A673 (cell line): ENCODE measurements at places on chromosomes 2 and 18.

GRCh38 chr2:174059884-174060244 lies 94.7 kb upstream of the SP3 start:
- DNase-seq: no peak

DNA sequence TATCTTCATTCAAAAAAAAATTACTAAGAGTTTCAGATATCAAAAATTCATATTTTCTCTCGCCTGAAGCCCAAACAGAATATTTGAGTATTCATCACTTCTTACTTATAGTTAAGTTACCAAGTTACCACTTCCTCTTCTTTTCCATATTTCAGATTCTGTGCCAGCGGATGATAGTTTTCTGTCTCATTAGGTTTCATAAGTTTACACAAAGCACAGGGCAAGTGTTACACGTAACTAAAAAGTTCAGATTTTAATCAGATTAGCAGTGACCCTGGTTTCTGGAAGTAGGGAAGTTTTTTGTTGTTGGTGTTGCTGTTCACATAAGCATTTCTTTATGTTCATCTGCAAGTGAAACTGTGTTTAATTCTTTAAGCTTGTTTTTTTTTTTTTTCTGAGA lies 10.2 kb downstream of the AFTPH start:
- peak; percentile 18 for DNase-seq

- no peak for DNase-seq
Observed at GRCh38 chr2:198518935-198519334, 714.5 kb downstream of the PLCL1 start.

DNA sequence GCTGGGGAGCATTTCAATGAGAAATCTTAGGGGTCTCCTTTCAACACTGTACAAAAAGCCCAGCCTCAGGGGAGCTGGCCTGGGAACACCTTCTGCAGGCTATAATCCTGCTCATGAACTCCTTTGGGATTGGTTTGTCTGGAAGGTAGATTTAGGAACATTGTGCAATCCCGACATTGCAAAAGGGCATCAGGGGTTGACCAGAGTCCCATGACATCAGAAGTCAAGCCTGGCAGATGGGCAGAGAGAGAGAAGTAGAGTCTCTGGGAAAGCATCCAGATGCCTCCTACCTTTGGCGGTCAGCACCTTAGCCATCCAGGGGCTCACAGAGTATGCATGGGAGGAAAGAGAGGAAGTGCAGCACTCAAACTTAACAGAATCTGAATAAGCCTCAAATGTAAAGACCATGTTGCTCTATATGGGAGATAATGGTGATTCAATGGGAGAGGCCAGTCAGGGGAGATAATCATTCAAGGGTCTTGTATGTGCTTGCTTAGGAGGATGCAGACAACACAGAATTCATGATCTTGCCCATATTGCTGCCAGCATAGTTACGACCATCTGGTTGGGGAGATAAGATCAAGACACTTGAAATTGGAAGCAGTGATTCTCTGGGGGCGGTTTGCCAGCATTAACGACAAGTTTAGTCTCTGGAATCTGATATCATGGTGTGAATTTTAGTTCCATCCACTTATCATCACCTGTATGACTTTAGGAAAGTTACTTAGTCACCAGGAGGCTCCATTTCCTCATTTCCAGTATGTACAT lies 58.3 kb upstream of the UPP2 start:
- DNase-seq: peak; percentile 70

DNA sequence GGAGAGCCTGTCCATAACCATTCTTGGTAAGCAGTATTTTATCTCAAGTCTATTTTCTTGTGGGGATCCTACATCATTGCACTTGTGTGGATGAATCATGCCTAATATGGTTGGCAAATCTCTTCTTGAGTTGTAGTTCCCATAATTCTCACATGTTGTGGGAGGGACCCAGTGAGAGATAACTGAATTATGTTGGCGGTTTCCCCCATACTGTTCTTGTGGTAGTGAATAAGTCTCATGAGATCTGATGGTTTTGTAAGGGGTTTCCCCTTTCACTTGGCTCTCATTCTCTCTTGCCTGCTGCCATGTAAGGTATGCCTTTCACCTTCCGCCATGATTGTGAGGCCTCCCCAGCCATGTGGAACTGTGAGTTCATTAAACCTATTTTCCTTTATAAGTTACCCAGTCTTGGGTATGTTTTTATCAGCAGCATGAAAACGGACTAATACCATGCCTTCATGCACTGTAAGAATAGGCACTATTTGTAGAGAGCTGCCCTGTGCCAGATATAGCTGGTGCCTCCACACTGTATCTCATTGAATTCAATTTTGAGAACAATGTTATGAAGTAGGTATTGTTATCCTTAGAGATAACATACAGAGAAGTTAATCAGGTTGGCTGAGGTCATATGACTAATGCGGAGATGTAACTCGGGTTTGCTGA lies 148.3 kb downstream of the PLCL1 start:
- no peak for DNase-seq

DNA sequence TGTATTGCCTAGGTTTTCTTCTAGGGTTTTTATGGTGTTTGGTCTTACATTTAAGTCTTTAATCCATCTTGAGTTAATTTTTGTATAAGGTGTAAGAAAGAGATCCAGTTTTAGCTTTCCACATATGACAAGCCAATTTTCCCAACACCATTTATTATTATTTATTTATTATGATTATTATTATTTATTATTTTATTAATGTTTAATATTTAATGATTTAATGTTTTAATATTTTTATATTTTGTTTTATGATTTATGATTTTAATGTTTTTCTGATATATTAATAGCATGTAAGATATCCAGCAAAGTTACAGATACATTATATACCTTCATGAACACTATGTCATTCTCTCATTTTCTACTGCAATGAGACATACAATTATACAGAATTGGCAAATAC lies 1082.0 kb downstream of the DSC3 start:
- DNase-seq: no peak

DNA sequence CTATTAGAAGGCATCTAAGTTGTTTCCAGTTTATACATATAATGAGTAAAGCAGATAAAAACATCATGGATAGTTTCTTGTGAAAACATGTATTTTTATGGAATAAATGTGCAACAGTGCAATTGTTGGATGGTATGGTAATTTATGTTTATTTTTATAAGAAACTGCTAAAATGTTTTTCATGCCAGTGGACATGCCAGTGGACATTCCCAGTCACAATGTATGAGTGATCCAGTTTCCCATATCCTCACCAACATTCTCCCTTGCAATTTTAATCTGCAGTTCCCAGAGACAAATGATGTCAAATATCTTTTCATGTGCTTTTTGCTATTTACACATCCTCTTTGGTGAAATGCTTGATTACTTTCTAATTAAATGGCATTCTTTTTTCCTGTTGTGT lies 818.6 kb downstream of the SUCLG1 start:
- no peak for DNase-seq
